ENCODE measurements at places on chromosomes 4 and X.

DNA sequence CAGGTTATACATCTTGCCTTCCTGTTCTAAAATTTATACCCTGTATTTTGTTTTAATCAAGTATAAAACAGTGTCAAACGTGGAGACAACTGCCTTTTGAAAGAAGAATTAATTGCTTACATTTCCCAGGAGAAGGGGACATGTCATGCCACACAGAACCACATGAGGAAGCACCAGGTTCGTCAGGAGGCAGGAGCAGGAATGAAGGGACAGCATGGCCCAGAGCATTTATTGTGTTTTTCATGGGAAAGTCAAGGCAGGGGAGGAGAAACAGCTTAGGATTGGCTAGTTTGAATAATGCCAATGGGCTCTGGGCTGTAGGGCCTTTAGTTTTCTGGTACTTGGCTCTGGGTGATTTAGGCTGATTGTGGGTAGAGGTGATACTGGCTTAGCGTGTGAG lies 203.7 kb downstream of the CFAP299 start:
- DNase-seq = no peak

DNA sequence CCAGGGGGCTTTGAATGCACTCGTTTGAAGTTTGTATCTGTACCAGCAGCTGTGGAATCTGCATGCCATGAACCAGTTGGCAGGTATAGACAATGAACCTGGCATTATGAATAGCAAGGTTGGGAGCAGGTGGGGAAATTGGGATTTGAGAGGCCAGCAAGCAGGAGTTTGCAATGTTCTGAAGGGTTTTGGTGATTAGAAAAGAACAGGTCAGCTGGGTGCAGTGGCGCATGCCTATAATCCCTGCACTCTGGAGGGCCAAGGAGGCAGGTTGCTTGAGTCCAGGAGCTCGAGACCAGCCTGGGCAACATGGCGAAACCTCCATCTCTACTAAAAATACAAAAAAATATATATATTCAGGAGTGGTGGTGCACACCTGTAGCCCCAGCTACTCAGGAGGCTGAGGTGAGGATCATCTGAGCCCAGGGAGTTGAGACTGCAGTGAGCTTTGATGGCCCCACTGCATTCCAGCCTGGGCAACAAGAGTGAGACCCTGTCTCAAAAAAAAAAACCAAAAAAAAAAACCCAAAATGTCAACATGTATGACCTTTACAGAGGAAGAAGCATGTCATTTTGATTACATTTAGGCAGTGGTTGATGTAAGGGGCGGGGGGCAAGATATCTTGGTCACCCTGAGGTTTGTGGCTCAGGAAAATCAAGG lies 63.9 kb downstream of the TSC22D3 start:
- DNase-seq = no peak

DNA sequence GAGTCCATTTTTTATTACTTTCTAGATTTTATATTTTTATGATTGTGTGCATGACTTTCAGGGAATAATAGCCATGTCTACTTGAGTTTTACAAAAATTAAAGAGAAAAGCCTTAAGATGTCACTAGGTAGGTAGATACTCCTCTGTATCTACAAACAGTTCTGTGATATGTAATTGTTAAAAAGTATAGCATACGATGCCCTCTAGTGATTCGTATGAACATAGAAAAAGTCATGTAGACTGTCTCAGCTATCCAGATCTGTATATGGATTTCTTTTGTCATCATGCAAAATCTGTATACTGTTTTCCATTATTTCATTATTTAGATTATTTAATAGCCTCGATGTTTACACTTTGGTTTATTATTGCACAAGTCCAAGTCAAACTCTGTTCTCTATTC lies 856.6 kb downstream of the CENPC start:
- peak; percentile 51 for DNase-seq

DNA sequence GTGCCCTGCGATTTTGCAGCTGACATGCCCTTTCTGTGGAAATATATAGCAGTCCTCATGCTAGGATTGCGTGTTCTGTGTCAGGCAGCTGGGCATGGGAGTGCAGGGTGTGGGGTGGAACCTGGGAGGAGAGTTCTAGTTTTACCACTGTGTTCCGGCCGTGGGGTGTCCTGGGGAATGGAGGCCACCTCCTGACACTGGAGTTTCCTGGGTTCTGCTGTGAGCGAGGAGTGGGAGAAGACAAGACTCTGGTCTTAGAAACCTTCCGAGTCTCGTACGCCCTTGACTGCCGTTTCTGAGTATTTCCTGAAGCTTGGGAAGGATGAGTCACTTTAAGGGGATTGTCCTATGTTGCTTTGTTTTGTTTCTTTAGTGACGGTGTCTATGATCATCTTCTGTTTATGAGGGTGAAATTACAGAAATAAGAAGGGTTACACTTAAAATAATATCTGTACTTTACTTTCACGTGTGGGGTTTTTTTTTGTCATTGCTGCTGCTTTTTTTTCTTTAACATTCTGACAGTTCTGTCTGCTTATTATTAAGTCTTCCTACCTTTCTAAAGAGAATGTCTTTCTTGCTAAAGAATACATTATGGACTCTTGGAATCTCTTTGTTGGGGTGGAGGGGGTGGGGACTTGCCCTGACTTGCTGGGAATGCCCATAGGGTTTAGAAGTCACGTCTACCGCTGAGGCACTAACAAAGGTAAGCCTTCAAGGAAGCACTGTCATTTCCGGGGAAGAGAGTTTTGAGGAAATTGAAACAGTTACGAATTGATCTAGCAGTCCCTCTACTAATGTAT lies 19.1 kb downstream of the CD99 start:
- DNase-seq = no peak

GRCh38 chr4:24044610-24045589 lies 155.1 kb upstream of the PPARGC1A start:
- no peak for DNase-seq

All from NCI-H446 (cell line).